Stimulated activated CD4-positive, alpha-beta T cell treated with anti-CD3 and anti-CD28 coated beads, Interleukin-1b, Interleukin-23, amount 100 ng/mL, for 4 hours (primary cell): ENCODE measurements at places on chromosomes 7 and 10.

DNA sequence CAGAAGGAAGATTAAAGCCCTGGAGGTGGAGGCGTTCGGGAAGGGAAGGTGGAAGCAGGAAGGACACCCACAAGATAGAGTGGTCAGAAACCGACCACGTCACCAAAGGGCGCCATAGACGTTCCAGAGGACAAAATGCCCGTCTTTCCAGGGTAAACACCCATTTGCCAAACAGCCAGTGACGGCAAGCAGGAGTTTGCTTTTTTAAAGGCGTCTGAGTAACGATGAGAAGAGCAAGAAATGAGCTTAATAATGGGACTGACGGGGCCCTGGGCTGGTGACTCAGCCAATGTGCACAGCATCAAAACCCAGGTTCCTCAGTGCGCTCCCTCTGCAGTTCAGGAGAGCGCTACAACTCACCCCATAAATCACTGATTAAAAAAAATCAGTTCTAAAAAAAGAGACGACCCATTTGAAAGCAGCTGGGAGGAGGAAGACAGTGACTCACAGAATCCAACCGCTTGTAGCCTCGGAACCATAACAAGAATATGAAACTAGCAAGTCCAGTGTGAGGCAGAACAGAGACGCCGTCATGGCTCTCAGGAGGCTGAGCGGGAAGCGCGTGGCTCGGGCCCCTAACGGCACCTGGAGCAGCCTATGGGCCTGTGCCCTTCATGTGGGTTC lies 5.9 kb downstream of the DIP2C start:
- DNase-seq, result no peak

GRCh38 chr10:99382176-99382575 lies 48.2 kb downstream of the GOT1 start:
- no peak for DNase-seq

GRCh38 chr10:3231951-3232730 lies 59.6 kb upstream of the PITRM1 start:
- no peak for DNase-seq

- no peak for DNase-seq
Measured at GRCh38 chr7:142733271-142733670, 16.0 kb upstream of the PRSS1 start.

GRCh38 chr10:60375293-60376004 lies 14.2 kb downstream of the ANK3 start:
- DNase-seq, result no peak

DNA sequence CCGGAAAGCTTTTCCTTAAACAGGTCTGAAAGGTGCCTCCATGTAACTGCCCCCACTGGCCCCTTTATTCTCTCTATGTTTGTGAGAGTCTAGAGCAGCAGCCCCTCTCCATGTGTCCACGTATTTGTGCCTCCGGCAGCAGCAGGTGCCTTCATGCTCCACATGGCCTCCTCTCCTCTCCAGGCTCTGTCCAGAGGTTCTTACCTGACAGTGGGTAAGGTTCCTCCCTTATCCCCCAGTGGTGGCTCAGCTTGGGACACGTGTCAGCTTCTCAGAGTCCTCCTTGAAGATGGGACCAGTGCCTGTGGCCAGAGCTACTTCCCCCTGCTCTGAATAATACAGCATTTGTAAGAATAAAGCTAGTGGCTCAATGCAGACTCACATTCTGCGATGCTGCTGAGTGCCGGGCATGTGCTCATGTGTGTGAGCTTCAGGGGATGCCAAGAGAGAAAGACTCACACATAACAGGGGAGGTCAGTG lies 7.9 kb downstream of the CALML3 start:
- no peak for DNase-seq

GRCh38 chr10:87596351-87596750 lies 63.3 kb upstream of the PAPSS2 start:
- no peak for DNase-seq

DNA sequence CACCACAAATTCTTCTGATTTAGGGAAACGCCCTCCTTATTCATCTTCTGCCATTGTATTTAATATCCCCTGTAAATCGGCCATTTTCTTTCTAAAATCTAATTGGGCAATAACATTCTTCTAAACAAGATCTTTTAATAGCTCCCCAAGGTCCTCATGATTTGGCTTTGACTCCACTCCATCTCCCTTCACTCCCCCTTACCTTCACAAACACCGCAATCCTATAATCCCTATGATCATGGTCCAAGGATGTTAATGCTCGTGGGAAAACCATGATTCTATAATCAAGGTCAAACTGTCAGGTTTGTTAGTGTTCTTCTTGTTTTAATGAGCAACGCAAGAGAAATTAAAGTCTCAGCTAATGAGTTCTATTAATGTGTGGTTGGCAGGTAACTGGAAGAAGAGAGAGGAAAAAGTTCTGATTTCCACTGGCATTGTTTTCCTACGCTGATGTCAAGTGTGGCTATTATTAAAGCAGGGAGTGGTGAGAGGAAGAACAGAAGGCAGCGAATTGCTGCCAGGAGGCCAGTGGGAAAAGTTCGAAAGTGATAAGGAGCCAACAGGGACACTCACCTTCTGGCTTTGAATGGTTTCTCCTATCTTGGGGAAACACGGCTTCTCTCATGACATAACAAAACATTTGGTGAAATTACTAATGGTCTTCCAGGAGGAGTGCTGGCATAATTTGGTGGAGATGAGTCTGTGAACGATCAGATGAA lies 28.1 kb downstream of the LRRC72 start:
- no peak for DNase-seq

DNA sequence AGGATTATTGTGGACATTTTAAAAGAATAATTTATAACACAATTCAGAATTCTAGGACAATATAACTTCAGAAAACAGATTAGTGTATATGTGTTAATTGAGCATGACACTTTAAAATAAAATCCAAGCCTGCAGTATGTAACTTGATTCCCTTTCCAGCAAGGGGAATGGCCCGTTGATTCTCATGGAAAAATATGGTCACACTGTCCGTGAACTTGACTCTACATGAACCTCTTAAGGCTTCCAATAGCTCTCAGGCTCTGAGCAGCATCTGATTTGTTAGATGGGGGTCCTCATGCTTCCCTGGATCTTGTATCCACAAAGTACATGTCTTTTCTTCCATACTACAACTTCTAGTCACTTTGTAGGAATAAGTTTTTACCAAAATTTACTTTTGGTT lies 85.5 kb upstream of the AKR1E2 start:
- DNase-seq, result no peak

- no peak for DNase-seq
Measured at GRCh38 chr7:141362580-141363435, 188.4 kb upstream of the AGK start.

- DNase-seq, result no peak
Measured at GRCh38 chr10:93940881-93941280, 47.1 kb downstream of the SLC35G1 start.

DNA sequence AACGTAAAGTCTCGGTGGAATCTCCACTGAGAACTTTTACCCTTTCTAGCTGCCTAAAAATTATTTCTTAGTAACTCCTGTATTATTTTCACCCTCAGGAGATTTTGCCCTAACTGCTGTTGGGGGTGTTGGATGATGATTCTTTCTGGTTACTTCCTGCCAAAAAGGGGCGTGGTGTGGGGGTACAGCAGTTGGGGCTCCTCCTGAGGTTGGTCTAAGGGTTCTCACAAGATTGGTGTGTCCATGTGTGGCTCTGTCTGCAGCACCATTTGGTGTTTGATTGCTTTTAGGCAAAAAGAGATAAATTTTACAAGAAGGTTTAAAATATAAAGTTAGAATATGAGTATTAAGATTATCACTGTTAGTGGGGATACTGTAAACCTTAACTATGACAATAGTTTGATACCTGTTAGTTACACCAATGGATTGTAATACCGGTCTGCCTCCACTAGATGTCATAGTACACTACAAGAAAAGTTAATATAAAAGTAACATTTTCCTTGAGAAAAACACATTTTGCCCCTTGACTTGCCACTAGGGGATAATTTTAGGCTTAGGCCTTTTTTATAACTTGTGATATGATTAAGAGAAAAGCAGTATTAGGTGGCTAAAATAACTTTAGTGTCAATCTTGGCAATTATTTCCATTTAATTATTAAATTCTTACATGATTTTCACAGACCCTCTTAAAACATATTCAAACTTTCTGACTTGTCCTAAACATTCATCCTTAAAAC lies 928.7 kb downstream of the IPMK start:
- DNase-seq, result no peak

DNA sequence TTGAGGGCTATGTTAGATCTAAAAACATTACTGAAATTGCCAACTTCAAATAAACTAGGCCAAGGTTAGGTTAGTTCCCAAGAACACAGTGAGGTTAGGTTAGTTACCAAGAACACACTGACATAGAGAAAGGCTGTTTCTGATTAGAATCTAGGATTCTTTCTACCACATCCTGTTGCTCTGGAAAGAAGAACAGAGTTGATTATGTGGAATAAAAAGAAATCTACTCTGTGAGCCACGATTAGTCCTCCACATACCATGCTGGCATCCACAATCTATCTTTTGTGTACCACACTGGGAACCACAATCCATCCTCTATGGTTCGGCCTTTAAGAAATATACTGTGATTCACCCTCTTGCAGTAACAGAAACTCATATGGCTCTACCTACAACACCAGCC lies 91.4 kb downstream of the LRRTM3 start:
- no peak for DNase-seq

DNA sequence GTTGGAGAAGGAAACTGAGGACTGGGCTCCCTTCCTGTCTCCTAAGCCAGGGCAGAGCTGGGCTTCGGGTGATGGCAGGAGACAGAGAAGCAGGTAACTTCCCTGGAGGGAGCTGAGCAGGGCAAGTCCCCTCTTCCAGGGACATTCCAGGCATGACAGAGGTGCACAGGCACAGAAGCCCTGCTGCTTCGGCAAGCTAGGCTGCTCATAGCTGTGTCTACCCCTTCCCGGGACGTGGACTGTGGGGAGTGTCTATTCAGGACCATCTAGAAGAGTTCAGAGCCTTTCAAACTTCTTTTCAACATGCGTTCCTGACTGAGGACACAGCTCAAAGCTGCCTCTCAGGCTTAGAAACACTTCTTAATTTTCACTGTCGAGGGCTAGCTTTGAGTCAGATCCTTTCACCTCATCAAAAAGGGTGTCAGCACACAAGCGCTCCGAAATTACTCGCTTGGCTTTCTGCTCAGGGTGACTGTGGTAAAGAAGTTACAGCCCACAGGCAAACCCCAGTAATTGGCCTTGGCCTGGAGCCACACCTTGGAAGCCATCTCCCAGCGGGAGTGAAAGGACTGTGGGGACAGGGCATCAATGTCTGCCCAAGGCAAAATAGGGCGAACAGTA lies 63.7 kb upstream of the STEAP1B start:
- DNase-seq, result no peak
